ENCODE measurements at places on chromosomes 6 and 20. TPM values are rescaled to one million over a fixed set of nuclear protein-coding genes. Genes with fewer than 3 reads are reported as not detected.

GRCh38 chr6:146985111-146985510 lies 219.1 kb upstream of the STXBP5 start:
- no peak overlapping the region for H3K27ac ChIP-seq
- H3K36me3 ChIP-seq, result no peaks in the 10 kb centered on the region
- no peak for DNase-seq
- H3K4me3 ChIP-seq, result no peak overlapping the region
- H3K4me1 ChIP-seq, result no peaks in the 10 kb centered on the region

- no peak overlapping the region for H3K27ac ChIP-seq
- H3K36me3 ChIP-seq, result no peaks in the 10 kb centered on the region
- no peaks in the 10 kb centered on the region for H3K27me3 ChIP-seq
- no peaks in the 10 kb centered on the region for H3K4me1 ChIP-seq
- H3K4me3 ChIP-seq, result no peak overlapping the region
- no peak for DNase-seq
These were observed 218.3 kb upstream of the FLRT3 start for GRCh38 chr20:14555676-14556075.

DNA sequence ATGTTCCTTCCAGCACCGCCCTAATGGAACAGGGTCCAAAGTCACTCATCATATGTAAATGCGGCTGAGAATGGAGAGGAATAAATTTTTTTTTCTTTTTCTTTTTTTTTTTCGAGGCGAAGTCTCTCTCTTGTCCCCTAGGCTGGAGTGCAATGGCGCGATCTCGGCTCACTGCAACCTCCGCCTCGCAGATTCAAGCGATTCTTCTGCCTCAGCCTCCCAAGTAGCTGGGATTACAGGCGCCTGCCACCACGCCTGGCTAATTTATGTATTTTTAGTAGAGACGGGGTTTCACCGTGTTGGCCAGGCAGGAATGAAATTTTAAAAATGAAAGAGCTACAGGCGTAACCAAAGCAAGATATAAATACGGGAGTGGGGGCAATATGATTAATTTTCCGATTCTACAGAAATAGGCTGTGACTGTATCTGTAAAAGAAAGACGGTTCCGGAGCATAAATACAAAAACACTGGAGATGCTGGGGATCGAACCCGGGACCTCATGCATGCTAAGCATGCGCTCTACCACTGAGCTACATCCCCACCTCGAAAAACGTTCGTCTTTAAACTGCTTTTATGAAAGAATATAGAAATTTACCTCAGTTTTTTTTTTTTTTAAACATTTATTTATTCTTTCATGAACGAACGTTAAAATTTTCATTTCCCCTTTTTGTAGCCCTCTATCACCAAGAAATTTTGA lies 132.2 kb downstream of the GPX5 start:
- H3K4me1 ChIP-seq, result no peaks in the 10 kb centered on the region
- H3K27ac ChIP-seq, result no peak overlapping the region
- H3K36me3 ChIP-seq, result no peaks in the 10 kb centered on the region
- DNase-seq, result peak; percentile 73
- H3K27me3 ChIP-seq, result peaks cover 3% of the 10 kb centered on the region
- peak overlapping the region; percentile 70 for H3K4me3 ChIP-seq

- no peak overlapping the region for H3K27ac ChIP-seq
- no peaks in the 10 kb centered on the region for H3K4me1 ChIP-seq
- no peaks in the 10 kb centered on the region for H3K27me3 ChIP-seq
- no peak for DNase-seq
- H3K36me3 ChIP-seq, result no peaks in the 10 kb centered on the region
- no peak overlapping the region for H3K4me3 ChIP-seq
These were observed 655.3 kb downstream of the RNF144B start for GRCh38 chr6:19042420-19042819.

GRCh38 chr6:142292166-142292924 lies 9.5 kb upstream of the ADGRG6 start:
- DNase-seq, result no peak
- H3K27ac ChIP-seq, result no peak overlapping the region
- H3K27me3 ChIP-seq, result no peaks in the 10 kb centered on the region
- no peak overlapping the region for H3K4me3 ChIP-seq
- H3K4me1 ChIP-seq, result no peaks in the 10 kb centered on the region

DNA sequence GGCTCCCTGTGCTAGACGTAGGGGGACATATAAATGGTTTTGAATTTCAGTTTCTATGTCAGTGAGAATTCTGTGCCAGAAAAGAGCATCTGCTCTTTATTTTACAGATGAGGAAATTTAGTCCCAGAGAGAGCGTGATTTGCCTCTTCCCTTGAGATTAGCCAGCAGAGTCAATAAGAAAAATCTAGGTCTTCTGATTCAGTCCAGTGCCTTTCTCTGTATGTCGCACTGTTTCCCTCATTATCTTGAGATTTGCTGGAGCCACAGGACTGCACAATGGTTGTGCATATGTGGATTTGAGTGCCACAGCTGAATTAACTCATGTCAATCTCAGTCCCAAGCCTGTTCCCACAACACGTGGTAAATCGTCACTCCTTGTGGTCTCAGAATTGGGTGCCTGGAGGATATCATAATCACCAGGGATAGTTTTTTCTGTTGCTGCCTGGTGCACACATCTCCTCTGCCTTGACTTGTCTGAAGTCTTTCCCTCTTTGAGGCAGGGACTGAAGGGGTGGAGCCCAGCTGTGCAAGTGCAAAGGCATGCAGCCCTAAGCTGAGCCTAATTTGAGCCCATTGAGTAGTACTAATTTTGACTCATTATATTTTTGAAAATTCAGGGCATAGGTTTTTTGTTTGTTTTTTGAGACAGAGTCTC lies 276.7 kb downstream of the SOX4 start:
- no peak overlapping the region for H3K27ac ChIP-seq
- no peaks in the 10 kb centered on the region for H3K27me3 ChIP-seq
- H3K4me3 ChIP-seq, result no peak overlapping the region
- no peak for DNase-seq
- H3K4me1 ChIP-seq, result no peaks in the 10 kb centered on the region

DNA sequence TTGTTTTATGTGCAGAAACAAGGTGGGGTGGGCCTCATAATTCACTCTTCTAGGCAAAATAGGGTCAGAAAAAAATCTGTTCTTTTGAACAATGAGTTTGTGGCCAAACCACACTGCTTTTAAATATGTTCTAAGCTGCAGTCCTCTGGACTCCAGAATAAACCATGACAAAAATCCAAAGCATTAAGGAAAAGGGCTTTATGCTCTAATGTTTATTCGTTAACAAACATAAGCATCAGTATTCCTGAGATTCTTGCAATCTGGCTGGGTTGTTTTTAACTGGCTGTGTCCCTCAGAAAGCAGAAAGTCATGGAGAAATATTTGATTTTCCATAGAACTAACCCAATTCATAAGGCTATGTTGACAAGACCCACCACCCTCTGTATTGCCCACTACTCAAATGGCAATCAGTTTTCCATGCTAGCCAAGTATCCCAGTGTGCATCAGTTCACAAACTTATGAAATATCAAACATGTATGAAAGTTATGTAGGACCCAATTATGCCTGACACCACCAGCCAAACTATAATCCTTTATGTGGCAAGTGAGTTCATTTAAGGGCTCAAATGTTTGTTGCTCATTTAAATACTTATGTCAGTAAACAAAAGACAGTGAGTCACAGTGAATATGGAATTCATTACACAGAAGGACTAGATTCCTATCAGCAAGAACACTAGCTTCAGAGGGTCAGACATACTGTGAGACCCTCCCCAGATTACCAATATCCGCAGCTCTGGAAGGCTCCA lies 45.1 kb downstream of the PKHD1 start:
- no peak overlapping the region for H3K4me3 ChIP-seq
- DNase-seq, result no peak
- H3K27me3 ChIP-seq, result no peaks in the 10 kb centered on the region
- H3K4me1 ChIP-seq, result no peaks in the 10 kb centered on the region

GRCh38 chr20:53578492-53579222 lies 15.0 kb downstream of the ZNF217 start:
- peak overlapping the region; percentile 77 for H3K27ac ChIP-seq
- peak; percentile 95 for DNase-seq
- peaks cover 18% of the 10 kb centered on the region for H3K4me1 ChIP-seq
- no peaks in the 10 kb centered on the region for H3K27me3 ChIP-seq

- peaks cover 2% of the 10 kb centered on the region for H3K4me1 ChIP-seq
- DNase-seq, result no peak
- no peak overlapping the region for H3K27ac ChIP-seq
- no peaks in the 10 kb centered on the region for H3K36me3 ChIP-seq
These were observed 226.3 kb upstream of the DTNBP1 start for GRCh38 chr6:15888798-15889772.

GRCh38 chr6:149028767-149029405 lies 282.1 kb downstream of the UST start:
- DNase-seq, result peak; percentile 94
- no peak overlapping the region for H3K27ac ChIP-seq
- no peak overlapping the region for H3K4me3 ChIP-seq
- H3K4me1 ChIP-seq, result peaks cover 5% of the 10 kb centered on the region
- no peaks in the 10 kb centered on the region for H3K36me3 ChIP-seq

DNA sequence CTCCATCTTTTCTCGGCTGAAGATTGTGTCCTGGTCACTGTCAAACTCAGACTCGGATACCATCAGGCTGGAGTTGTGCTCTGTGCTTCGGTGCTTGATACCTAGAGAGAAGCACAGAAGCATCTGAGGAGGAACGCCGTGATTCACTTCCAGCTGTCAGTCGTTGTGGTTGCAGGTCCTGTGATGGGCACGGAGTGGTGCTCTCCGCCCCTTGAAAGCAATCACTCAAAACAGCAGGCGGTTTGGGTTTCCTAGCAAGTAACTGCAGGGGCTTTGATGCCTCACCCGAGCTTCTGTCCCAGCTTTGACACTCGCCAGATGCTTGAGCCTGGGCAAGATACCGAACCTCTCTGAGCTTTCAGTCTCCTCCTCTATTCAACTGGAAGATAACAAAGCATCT lies 52.5 kb downstream of the ALDH5A1 start:
- H3K4me3 ChIP-seq, result no peak overlapping the region
- H3K36me3 ChIP-seq, result no peaks in the 10 kb centered on the region
- H3K4me1 ChIP-seq, result no peaks in the 10 kb centered on the region
- peak; percentile 39 for DNase-seq
- H3K27me3 ChIP-seq, result no peaks in the 10 kb centered on the region
- no peak overlapping the region for H3K27ac ChIP-seq

DNA sequence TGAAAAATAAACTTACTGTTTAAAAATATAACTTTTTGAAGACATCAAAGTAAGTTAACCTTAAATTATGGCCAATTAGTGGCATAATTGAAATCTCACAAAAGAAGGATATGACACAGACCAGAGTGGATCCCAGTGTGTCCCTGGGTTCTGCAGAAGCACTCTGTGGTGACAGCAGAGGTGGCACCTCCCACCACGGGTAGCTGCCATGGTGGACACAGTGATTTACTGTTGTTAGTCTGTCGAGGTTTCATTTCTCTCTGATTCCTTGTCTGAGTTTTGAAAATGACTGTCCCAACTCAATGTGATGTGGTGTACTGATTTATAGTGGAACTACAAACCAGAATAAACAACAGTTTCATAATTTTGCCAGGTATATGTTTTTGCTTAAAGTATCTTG lies 76.5 kb downstream of the TULP4 start:
- no peaks in the 10 kb centered on the region for H3K27me3 ChIP-seq
- no peaks in the 10 kb centered on the region for H3K36me3 ChIP-seq
- no peak overlapping the region for H3K4me3 ChIP-seq
- H3K27ac ChIP-seq, result no peak overlapping the region
- DNase-seq, result no peak
- H3K4me1 ChIP-seq, result no peaks in the 10 kb centered on the region

DNA sequence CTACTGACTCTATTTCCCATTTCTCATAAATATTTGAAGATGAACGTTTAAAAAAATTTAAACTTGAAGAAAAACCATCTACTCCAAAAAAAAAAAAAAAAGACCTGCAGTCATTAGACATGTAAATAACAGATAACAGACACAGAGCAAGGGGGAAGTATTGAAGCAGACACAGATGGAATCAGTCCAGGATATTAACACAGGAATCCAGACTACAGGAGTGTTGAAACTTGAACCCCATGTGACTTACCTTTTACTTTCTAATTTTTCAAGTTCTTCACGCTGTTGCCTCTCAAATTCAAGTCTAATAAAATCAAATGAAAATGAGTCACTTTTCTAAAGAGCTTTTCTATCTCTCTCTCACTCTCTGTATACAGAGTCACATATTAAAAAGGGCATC lies 191.8 kb downstream of the KIF16B start:
- H3K27ac ChIP-seq, result no peak overlapping the region
- DNase-seq, result no peak
- no peaks in the 10 kb centered on the region for H3K4me1 ChIP-seq
- H3K36me3 ChIP-seq, result no peaks in the 10 kb centered on the region
- H3K27me3 ChIP-seq, result no peaks in the 10 kb centered on the region
- H3K4me3 ChIP-seq, result no peak overlapping the region

DNA sequence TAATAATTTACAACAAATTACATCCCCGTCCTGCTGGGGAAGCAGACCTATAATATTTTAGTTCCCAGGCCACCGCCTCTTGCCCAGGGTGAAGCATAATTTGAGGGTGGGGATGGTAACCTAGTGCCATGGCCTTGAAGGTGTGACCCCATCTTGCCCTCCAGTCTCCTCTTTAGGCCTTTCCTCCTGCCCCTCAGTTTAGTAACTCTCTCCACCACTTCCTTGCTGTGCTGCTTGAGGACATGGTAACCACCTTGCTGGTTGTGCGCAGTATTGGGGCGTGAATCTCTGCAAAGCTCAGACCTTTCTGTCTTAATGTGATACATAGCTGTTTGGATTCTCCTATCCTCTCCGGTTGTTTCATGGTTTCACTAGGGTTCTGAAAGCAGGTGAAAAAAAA lies 16.6 kb downstream of the SNX9 start:
- no peaks in the 10 kb centered on the region for H3K27me3 ChIP-seq
- H3K36me3 ChIP-seq, result no peaks in the 10 kb centered on the region
- no peak overlapping the region for H3K27ac ChIP-seq
- no peak for DNase-seq
- H3K4me3 ChIP-seq, result no peak overlapping the region

- no peak for DNase-seq
- H3K27ac ChIP-seq, result no peak overlapping the region
- H3K4me3 ChIP-seq, result no peak overlapping the region
These were observed 34.0 kb downstream of the NCOA6 start for GRCh38 chr20:34791289-34792020.

DNA sequence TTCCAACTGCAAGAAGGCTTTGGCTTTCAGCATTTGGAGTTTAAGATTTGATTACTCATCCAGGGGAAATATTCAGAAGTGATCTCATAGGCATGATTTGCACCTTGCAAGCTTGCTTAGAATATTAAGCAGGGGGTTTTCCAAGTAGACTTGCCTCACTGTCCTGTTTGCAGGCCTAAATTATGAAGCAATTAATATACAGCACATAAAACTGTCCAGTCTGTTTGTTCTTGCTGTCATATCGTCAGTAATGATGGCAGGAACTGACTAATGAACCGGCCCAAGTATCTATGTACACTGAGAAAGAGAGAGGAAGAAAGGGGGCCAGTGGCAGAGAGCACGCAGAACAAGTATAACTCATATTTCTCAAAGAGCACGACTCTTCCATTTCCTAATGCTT lies 212.5 kb upstream of the SUPT3H start:
- no peaks in the 10 kb centered on the region for H3K27me3 ChIP-seq
- H3K36me3 ChIP-seq, result no peaks in the 10 kb centered on the region
- no peak overlapping the region for H3K27ac ChIP-seq
- peaks cover 10% of the 10 kb centered on the region for H3K4me1 ChIP-seq
- DNase-seq, result peak; percentile 50

GRCh38 chr6:48996461-48997119 lies 466.5 kb downstream of the MMUT start:
- no peaks in the 10 kb centered on the region for H3K4me1 ChIP-seq
- no peak for DNase-seq
- H3K36me3 ChIP-seq, result no peaks in the 10 kb centered on the region
- no peak overlapping the region for H3K27ac ChIP-seq
- no peak overlapping the region for H3K4me3 ChIP-seq

FILIP1 gene
- 4.6 TPM for total RNA-seq

LAMA4 gene
- 20.7 TPM for total RNA-seq

TMC2 gene
- not detected for total RNA-seq

CLPSL2 gene
- not detected for total RNA-seq

SUMO4 gene
- total RNA-seq, result 1.9 TPM

CPXM1 gene
- 5.2 TPM for total RNA-seq
